HS-5 (cell line): ENCODE measurements at places on chromosomes 2 and 18.

DNA sequence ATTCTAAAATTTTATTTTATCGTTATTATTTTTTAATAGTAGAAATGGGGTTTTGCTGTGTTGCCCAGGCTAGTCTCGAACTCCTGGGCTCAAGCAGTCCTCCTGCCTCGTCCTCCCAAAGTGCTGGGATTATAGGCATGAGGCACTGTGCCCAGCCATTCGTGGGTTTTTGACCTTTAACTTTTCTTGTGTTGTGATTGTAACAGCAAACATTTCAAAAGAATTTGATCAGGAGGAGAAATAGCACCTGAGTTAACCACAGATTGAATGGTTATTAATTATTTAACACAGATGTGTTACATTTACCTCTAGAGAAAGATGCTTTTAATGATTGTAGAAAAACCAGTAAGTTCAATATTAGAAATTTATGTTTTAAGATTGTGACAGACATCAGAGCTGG is 132.0 kb downstream of the HAUS1 start:
- no peak for DNase-seq

- DNase-seq, result no peak
These were observed 5.6 kb upstream of the LAMA3 start for GRCh38 chr18:23683671-23684070.

- DNase-seq, result peak; percentile 30
These were observed 80.2 kb downstream of the SLC8A1 start for GRCh38 chr2:40371525-40372282.

DNA sequence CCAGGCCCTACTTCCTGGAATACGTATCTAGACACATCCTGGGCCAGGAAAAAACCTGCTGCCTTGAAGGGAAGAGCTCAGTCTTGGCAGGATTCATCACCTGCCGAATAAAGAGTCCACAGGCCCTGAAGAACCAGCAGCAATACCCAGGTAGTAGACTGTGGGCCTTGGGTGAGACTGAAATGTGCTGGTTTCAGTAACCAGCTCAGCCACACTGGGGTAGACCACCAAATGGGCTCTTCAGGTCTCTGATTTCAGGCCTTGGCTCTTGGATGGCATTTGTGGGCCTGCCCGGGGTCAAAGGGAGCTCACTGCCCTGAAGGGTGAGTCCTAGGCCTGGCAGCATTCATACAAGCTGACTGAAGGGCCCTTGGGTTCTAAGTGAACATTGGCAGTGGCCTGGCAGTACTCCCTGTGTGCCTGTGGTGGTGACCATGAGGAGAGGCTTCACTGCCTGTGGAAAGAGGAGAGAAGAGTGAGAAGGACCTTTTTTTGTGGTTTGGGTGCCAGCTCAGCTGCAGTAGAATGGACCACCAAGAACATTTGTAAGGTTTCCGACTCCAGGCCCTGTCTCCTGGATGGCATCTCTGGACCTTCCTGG is 175.1 kb downstream of the ANKRD30B start:
- DNase-seq, result no peak

GRCh38 chr2:198102856-198103255 is 298.5 kb downstream of the PLCL1 start:
- DNase-seq, result no peak
